Activated naive CD4-positive, alpha-beta T cell (primary cell): ENCODE measurements at places on chromosomes 7 and 10.

DNA sequence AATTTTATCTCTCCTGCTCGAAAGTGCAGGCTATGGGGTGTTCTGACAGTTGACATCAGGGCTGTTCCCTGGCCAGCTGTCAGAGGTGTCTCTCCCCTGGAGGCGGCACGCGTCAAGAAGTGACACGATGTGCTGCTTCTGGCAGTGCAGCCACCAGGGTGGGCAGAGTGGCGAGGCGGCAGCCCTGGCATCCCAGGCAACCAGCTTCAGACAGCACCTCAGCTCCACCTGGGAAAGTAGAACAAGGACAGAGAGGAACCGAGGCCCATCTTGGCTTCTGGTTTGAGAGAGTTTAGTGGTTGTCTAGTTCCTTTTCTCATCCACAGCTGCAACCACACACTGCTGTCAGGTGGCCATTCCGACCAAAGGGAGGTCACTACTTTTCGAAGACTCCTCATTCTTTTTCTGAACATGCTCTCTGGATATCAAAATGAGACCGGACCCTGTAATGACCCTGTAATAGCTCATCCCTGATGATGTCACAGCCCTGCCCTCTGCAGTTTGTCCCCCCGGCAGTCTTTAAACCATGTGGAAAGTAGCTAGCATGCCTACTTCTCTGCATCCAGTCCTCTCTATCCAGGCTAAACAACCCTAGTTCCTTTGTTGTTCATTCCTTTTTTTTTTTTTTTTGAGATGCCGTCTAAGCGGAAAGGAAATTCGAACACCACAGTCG, 381.0 kb upstream of the NRP1 start:
- DNase-seq, result no peak

GRCh38 chr7:517774-518629, 1.6 kb downstream of the PDGFA start:
- no peak for DNase-seq

GRCh38 chr7:132764762-132765161, 188.5 kb upstream of the PLXNA4 start:
- no peak for DNase-seq

DNA sequence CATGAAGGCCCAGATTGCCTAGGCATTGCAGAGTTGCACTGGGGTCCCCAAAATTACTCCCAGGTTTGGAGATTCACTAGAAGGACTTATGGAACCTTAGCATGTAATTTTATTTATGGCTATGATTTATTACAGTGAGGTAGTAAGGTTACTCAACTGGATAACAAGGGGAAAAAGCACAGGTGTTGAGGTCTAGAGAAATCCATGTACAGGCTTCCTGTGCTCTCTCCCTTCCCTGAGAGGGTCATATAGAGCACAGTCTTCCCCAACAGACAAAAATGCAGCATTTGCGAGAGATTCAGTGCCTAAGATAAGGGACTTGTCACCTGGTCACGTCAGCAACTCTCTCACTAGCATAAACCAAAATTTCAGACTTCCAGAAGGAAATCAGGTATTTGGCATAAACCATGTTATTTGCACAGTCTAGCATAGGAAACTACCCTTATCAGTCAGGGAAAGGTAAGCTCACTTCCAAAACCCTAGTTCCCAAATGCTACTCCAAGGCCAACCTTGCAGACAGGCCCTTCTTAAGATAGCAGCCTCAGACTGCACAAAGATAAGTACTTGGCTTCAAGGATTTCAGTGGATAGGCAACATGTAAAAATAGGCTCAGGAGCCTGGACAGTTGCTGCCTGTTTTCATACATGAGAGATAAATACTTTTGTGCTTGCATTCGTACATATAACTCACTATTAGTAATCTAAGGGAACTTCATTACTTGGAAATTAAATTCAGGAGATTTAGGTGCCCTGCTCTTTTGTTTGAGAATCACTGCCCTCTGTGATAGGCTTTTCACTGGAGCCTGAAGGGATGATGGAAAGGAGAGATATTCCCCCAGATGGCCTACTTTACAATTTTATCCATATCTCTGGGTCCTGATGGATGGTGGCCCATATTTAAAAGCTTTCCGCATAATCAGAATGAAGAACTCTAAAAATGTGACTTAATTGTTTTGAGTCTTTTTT, 378.4 kb upstream of the LRGUK start:
- no peak for DNase-seq

GRCh38 chr10:8981277-8981676, 926.8 kb downstream of the GATA3 start:
- DNase-seq, result no peak

- no peak for DNase-seq
These were observed 73.2 kb downstream of the INHBA start for GRCh38 chr7:41629711-41630111.

DNA sequence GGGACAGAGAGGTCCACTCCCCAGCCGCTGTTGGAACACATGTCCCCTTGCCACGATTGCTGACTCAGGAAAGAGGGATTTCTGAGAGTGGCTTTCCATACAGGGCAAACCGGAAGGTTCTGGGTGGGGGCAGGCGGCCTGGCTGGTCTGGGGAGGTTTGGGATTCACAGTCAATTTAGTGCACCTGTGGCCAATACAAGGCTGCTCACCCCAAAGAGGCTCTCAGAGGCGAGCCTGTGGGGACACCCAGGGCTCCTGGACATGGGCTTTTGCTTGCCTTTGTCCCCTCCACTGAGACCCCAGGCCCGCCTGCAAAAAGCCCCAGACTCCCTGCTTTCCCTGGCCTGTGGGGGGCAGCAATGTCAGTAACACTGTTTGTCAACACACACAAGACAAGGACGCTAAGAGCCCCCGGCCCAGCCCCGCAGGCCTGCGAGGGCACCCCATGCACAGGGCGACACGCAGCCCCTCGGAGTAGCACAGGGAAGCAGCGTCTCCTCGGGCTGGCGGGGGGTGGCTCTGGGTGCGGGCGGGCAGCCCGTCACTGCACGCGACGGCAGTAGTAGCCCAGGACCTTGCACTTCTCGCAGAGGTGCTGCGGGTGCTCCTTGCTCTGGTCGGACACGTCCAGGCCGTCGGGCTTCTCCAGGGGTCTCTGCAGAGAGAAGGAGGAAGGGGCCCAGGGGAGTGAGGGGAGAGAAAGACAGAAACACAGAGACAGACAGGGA, 38.7 kb downstream of the PPIF start:
- DNase-seq, result no peak

DNA sequence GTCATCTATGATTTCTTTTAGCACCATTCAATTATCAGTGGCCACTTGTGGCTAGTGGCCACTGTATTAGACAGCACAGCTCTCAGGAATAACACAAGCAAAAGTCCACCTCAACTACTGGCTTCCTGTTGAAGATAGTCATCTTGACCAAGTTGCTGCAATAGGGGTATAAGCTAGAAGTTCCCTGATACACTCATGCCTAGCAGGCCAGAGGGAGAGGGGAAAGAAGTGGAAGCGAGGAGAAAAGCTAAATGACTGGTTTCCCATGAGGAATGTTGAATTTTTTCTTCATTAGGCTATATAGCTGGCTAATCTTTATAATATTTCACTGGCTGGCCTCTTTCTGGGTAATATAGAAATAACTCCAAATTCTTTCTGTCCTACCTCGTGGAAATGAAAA, 327.5 kb upstream of the MEOX2 start:
- no peak for DNase-seq

DNA sequence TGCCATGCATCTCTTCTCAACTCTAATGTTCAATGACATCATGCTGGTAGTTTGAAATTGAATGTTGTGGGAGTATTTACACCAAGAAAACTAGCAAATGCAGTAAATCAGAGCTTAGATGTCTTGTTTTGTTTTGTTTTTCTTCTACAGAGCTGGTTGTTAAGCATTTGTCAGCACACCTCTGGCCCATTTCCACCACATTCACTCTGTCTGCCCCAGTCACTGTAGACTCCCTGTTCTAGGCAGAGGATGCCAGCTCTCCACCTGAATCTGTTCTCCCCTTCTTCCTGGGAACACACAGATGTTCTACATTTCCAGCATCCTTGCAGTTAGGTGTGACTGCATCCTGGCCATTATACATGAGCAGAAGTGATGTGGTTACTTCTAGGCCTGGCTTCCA, 4.1 kb upstream of the ARHGAP22 start:
- DNase-seq, result no peak

DNA sequence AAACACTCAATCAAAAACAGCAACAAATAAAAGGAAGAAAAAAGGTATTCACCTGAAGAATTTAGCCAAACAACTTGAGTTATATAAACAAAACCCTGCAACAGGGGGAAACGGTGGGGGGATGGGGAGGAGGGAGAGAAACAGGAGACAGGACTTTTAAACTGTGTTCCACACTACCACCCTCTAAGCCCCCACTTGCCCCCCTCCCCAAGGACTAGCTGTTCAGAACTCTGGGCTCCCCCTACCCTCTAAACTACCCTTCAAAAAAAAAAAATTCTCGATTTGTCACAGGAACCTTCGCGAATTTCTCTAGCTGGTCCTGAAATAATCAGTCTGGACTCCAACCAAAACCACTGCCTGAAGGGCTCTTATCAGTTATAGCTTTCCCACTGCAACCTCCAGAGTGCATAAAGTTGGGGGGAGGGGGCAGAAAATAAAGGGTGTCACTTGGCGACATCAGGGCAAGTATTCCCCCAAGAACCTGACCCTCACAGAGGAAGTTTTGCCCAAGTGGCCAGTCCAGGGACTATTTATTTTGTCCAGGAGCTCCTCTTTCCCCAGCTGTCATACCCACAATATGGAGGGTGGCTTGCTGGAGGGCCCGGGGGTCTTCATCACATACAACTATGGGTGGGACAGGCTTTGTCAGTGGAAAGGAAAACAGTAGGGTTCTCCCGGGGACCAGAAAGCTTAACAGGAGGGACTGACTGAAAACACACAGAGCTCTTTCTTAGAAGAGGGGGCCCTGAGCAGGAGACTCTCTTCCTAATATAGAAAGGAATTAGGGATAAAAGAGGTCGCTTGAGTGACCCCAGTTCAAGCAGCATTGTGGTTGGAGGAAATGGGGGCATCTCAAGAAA, 1.3 kb downstream of the UBE2H start:
- no peak for DNase-seq

DNA sequence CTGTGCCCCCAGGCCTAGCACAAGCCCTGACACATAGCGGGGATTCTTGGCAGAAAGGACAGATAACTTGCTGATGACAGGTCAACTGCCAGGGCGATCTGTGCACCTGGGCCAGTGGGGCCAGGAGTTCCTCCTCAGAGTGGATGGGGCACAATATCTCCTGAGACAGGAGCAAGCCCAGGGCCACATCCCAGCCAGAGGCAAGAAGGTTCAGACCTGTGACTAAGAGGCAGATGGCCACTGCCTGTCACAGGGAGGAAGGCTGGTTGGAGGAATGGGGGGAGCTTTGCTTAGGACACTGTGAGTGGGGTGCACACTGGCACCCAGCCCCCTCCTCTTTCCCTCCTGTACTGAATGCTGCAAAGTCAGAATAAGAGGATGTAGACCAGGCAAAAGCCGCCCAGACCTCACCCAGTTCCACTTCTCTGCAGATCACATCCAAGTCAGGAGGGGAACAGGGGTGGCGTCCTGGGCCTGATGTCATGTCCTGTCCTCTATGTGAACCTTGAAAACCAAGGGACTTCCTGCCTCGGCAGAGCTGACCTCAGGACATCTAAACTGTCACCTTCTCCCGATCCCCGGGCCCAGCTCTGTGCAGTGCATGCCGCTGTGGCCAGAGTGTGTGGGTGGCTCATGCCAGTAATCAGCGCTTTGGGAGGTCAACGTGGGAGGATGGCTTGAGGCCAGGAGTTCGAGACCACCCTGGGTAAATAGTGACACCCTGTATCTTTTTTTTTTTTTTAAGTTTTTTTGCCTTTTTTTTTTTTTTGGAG, 1.3 kb downstream of the GUSB start:
- DNase-seq, result no peak

- no peak for DNase-seq
These were observed 65.9 kb upstream of the LRRN3 start for GRCh38 chr7:111025006-111025405.

DNA sequence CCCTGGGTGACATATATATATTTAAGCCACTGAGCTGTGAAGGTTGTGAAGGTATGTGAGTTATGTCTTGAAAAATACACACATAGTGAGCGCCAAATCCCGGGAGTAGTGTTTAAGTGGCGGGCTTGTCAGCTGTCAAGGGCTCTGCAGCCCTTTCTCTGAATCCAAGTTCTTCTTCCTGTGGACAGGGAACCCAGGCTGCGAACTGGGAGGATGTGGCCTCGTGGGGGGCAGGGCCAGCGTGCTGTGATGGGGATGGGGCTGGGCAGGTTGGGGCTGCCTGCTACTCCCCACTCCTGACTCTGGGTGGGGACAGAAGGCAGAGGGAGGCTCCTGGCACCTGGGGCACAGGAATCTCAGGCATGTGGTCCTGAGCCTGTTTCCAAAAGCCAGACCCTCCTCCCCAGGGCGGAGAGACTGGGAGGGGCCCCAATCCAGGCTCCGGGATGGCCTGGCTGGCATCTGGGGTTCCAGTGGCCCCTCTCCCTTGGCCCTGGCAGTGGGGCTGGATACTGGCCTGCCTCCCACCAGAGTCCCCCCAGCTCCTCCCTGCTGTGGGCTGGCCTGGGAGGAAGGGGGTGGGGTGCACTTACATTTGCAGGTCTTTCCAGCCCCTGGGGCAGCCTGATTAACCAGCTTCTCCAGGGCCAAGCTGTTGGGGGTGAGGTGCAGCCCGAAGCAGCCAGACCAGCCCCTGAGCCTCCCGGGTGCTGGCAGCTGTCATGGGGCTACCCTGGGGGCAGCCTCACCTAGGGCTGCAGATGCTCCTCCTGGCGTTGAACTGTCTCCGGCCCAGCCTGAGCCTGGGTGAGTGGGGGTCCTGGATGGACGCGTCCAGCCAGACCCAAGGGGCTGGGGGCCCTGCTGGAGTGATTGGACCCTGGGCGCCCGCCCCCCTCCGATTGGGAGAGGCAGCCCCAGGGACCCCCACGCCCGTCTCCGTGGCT, at the start of gene UPK3B:
Gene UPK3B, plus strand, starts transcription at position 622 of the 947 bp plus-strand sequence. Its CDS starts 101 bp downstream, at position 723.
- no peak for DNase-seq

- no peak for DNase-seq
These were observed 65.7 kb downstream of the AOAH start for GRCh38 chr7:36658335-36659171.

DNA sequence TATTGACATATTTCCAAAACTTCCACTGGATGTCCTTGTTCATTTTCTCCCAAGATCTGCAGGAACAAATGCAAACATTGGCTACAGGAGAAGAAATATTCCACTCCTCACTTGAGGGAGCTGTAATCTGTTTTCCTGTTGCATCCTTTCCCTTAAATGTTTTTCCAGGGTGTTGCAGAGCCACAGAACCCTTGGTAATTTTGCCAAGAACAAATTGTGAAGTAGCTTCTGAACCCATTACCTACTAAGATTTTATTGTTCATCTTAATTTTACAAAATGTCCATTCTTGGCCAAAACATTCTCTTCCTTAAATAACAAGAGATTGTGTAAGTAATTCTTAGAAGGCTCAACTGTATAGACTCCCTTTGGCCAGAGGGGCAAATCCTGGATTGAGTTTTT, 177.0 kb downstream of the GNAT3 start:
- no peak for DNase-seq

GRCh38 chr7:46841248-46841647, 740.7 kb downstream of the TNS3 start:
- no peak for DNase-seq
